T-helper 2 cell treated with Interferon-gamma antibody and Interleukin-4, amounts not matched to agents 100 ng/mL and 5 ng/mL, for 36 hours (primary cell): ENCODE measurements at places on chromosomes 7 and 10. TPM values are rescaled to one million over a fixed set of nuclear protein-coding genes. Genes with fewer than 3 reads are reported as not detected.

Gene MXI1
- 8.5 and 11.4 TPM in 2 replicates for total RNA-seq

Gene ZNF503
- 0.07 and 0.18 TPM in 2 replicates for total RNA-seq

Gene ZNF248
- 9.0 and 9.9 TPM in 2 replicates for total RNA-seq

Gene SLC13A1
- 0.05 TPM in 1 of 2 replicates, not detected in the other for total RNA-seq

Gene ASAH2B
- total RNA-seq, result 2.1 and 2.2 TPM in 2 replicates

Gene MBL2
- total RNA-seq, result not detected in 2 replicates

Gene TBXAS1
- 3.8 and 4.4 TPM in 2 replicates for total RNA-seq

Gene POU6F2
- not detected in 2 replicates for total RNA-seq

Gene MYL10
- total RNA-seq, result not detected in 2 replicates

Gene KIAA1217
- 0.11 and 0.36 TPM in 2 replicates for total RNA-seq

Gene EGFR
- total RNA-seq, result not detected in 2 replicates

Gene NPTX2
- total RNA-seq, result 0.18 TPM in 1 of 2 replicates, not detected in the other

Gene LRMDA
- not detected in 2 replicates for total RNA-seq

Gene SEMA3A
- total RNA-seq, result 0.59 and 0.66 TPM in 2 replicates

Gene CYP51A1
- total RNA-seq, result 49.6 and 53.4 TPM in 2 replicates

Gene ANKRD61
- total RNA-seq, result 0.18 TPM in 1 of 2 replicates, not detected in the other

Gene CDHR1
- total RNA-seq, result 0.07 TPM in 1 of 2 replicates, not detected in the other

Gene ZNF853
- total RNA-seq, result 0.14 and 0.16 TPM in 2 replicates

Gene RAMP3
- not detected in 2 replicates for total RNA-seq

Gene VWA2
- total RNA-seq, result not detected in 2 replicates

Gene LRGUK
- total RNA-seq, result 0.09 and 0.20 TPM in 2 replicates

Gene SMKR1
- 7.6 and 7.8 TPM in 2 replicates for total RNA-seq

Gene PTF1A
- not detected in 2 replicates for total RNA-seq

Gene CYP3A4
- not detected in 2 replicates for total RNA-seq

Gene PNLIPRP3
- not detected in 2 replicates for total RNA-seq

Gene SEC31B
- total RNA-seq, result 268 and 278 TPM in 2 replicates

Gene AMPH
- total RNA-seq, result 0.23 and 0.30 TPM in 2 replicates

Gene OR2F2
- not detected in 2 replicates for total RNA-seq

Gene TMEM273
- 39.4 and 41.0 TPM in 2 replicates for total RNA-seq

Gene SHTN1
- 0.32 and 0.75 TPM in 2 replicates for total RNA-seq

Gene KEL
- 0.32 and 0.57 TPM in 2 replicates for total RNA-seq

Gene LUC7L2
- total RNA-seq, result 118 and 125 TPM in 2 replicates

Gene STOX1
- total RNA-seq, result 0.70 and 0.73 TPM in 2 replicates
